ENCODE measurements at places on chromosomes 11 and 22. TPM values are rescaled to one million over a fixed set of nuclear protein-coding genes. Genes with fewer than 3 reads are reported as not detected.

RTN4R gene
- polyA plus RNA-seq: 1.2 TPM

GGT5 gene
- 0.46 TPM for polyA plus RNA-seq

ANO9 gene
- 10.8 TPM for polyA plus RNA-seq

MFRP gene
- not detected for polyA plus RNA-seq

DNA sequence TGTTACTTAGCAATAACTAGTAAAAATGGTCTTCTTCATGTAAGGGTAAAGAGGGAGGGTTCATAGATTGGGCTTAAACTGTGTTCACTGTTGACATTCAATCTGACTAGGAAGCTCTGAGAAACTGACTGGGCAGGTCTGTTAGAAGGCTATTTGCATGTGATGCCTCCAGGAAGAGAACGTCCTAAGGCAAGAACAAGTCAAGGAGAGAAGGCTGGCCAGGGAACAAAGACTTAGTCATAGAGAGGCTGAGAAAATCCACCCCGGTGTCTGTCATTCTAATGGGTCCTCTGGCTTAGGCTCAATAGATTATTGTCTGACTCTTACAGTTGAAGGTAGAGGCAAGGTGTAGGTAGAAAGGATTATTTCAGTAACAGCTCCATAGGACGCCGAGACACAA lies 50.3 kb upstream of the CD44 start:
- no peak for DNase-seq

GRCh38 chr11:122681735-122682134 lies 26.2 kb downstream of the UBASH3B start:
- no peak for DNase-seq

- DNase-seq: no peak
These were observed 43.7 kb upstream of the CTTN start for GRCh38 chr11:70354629-70355028.

GRCh38 chr11:27468209-27468994 lies 4.2 kb downstream of the LGR4 start:
- no peak for DNase-seq

DNA sequence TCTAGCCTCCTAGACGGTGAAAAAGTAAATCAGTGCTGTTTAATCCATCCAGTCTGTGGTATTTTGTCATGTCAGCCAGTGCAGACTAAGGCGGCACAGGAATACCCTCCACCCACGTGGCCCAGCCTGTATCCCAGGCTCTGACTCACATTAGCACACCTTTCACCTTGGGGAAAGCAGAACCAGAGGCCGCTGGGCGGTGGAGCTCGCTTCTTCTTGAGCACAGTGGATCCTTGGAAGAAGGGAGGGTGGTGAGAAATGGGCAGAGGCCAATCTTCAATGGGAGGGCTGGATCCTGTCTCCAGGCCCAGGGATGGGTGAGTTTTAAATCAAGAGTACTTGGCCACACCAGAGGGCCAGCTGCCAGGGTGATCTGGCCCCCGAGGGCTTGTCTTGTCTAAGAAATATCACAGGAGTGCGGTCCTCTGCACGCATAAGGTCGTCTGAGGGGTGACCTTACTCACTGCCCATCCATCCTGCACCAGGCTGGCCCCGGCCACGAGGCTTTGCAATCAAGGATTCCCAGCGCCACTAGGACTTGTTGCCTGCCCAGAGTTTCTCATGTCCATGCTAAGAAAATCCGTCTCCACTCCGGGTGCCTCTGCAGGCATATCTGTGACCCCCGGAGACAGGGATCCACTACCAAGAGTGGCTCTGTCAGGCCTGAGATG lies 658.5 kb downstream of the BRD1 start:
- no peak for DNase-seq

DNA sequence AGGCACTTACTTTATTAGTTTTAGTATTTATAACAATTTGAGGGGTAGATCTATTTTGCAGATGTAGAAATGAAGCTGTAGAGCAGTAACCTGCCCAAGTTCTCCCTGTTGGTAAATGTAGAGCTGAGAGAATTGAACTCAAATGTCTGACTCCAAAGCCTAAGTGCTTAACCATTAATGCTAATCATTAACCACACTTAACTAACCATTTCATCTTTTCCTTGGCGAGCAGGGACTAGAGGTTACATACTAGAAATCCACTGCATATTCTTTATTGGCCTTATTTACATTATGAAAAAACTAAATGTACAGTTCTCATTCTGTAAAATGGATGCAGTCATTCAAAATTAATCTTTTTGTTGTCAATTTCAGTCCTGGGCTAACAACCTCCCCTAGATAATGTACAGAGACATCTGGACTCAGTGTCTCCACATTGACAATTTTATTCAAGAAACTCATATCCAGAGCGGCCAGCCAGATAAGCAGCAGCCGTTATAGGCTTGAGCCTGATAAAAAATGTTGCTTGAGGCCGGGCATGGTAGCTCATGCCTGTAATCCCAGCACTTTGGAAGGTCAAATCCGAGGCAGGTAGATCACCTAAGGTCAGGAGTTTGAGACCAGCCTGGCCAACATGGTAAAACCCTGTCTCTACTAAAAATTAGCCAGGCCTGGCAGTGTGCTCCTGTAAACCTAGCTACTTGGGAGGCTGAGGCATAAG lies 76.7 kb upstream of the PICALM start:
- DNase-seq: peak; percentile 77

DNA sequence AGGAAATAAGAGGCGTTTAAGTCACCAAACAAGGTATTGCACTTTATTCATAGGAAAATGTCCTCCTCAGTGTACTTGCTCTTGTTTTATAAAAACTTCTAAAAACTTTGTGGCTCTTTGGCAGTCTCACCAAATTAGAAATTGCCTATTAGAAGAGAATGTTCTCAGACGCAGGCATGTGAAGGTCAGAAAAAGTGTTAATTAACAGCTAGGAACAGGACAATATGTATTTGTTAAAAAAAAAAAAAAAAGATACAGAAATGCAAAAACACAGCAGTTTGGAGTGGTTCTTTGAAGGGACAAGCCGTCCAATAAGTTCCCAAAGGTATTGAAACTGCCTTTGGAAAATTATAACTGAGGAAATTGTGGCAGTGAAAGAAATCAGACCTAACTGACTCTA lies 67.9 kb downstream of the SLC25A17 start:
- DNase-seq: no peak

DNA sequence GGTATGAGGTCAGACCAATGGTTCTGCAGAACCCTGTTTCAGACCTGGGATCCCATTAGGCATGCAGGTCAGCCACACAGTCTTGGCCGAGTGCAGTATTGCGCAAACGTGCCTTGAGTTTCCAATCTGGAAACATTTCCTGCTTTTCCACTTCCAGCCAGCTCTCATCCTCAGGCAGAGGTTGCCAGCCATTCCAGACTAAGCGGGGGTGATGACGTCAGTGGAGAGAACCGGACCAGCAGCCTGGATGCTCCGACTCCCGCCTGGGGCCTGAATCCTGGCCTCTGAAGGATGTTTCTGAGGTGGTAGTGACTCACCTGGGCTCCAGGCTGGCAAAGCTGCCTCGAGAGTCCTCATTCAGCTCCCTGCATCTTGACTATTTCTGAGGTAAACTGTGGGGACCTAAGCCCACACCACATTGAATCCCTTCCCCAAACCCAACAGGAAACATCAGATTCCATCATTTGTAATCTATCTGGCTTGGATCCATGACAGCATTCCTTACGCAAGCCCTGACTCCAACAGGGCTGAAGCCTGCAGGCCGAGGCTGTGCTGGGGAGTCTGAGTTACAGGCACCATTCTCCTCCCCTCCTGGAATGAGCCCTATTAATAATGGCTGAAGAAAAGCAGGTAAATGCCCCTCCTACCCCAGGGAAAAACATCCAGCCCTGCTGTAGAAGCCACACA lies 83.0 kb downstream of the ABTB2 start:
- no peak for DNase-seq

DNA sequence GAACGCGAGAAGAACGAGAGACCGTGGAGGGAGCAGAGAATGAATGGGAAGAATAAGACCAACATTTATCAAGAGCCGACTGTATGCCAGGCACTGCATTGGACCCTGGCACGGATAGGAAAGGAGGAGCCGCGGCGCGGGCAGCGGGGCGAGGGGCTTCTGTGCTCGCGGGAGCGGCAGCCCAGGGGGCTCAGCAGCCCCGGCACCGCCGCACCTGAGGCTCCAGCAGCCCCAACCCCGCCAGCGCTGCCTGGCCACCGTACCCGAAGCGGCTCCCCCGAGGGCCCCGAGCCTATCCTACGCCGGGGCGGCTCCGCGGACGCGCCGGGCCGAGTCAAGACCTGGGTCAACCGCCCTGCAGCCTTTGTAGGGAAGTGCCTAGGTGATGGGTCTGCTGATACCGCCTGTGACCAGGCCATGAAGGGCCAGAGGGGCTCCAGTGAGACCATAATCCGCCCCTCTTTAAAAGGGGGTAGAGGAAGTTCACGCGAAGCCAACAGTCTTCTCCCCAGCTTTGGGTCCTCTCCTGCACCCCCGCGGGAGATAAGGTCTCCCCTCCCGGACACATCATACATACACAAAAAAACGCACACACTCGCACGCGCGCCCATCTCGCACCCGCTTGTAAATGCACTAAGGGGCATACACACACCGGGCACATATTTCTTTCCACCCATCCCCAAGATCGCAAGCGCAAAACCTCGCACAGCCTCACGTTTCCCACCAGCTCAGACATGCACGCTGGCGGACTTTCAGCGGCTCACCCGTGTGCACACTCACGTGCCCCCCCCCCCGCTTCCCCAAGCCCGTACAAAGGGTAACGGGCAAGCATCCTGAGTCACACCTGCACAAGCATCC lies 935 bp upstream of the RTN4RL2 start:
- DNase-seq: peak; percentile 33

DNA sequence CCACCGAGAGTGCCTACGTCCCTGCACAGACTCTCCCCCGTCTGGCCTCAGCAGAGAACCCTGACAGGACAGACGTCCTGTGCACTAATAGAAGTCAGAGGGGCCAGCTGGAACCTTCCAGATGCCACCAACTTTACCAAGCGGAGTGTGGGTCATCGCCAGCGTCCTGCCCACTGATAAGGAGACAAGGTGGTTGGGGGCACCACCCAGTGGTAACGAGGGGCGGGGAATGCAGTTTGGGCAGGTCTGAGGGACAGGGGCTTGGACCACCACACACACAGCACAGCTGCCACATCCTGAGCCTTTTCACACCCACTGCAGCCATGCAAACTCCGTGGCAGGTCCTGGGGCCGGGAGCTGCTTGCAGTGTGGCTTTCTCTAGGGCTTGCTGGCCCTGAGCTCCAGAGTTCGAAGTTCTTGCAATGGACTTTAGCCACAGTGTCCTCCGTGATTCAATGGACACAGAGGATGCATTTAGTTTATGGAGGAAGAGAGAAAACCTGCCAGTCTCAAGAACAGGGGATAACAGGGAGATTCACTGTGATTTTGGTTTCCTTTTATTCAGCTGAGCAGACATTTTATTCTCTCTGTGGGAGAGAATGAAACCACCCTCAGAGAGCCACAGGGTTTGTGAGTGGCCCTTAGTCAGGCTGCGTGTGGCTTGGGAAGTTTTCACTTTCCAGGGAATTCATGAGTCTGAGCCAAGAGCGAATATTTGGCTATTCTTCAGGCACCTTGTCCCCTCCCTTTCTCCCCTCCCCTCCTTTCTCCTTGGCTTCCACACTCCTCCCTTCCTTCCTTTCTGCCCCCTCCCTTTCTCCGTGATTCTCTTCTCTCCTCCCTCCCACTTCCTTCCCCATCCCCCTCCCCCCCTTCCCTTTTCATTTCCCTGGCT lies 13.1 kb downstream of the MRGPRG start:
- no peak for DNase-seq

Data from K562 (cell line).